DMS53 (cell line): ENCODE measurements at places on chromosomes 11 and 22.

DNA sequence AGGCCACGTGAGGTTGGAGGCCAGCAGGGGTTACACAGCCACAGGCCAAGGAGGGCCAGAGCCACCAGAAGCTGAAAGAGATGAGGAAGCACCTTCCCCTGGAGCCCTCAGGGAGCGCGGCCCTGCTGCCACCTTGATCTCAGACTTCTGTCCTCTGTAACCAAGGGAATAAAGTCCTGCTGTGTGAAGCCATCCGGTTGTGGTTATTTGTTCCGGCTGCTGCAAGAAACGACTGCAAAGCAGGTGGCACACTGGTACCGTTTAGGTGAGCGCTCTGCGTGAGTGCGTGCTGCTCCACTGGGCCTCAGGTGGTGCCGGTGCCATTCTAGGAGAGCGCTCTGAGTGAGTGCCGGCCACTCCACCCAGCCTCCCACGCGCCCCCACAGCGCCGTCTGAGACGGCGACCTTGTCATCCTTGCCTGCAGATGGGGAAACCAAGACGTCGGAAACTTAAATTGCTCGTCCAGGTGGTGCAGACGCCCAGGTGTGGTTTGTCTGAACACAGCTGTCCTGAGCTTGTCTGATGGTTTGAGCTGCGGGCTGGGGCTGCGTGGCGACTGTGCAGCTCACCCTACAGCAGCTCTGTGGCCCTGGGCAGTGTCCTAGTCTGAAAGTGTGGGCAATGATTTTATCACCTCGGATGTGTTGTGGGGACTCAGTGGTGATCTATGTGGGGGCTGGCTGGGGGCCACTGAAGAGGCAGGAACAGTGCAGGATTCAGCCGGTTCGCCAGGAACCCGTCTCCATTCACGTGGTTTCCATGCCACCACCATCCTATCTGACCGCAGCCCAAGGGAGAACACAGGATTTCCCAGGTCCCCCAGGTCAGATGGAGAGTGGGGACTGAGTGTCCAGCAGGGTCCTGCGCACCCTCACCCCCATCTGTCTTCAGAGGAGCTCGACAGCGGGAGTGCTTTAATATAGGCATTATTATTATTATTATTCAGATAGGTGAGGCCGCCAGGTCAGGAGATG lies 4.6 kb upstream of the MRGPRG start:
- peak; percentile 36 for DNase-seq

DNA sequence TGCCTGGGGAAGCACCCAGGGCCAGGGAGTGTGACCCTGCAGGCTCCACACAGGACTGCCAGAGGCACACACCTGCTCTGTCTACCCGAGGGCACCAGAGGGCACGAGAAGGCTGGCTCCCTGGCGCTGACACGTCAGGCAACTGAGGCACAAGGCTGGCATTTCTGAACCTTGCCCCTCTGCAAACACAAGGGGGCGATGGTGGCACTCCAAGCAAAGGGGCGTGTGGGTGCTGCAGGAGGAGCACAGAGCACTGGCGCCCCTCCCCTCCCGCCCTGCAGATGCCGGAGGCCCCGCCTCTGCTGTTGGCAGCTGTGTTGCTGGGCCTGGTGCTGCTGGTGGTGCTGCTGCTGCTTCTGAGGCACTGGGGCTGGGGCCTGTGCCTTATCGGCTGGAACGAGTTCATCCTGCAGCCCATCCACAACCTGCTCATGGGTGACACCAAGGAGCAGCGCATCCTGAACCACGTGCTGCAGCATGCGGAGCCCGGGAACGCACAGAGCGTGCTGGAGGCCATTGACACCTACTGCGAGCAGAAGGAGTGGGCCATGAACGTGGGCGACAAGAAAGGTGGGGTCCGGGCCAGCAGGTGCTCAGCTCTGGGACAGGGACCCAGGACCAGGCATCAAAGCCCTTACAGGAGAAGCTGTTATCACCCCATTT lies 20.8 kb upstream of the TXNRD2 start:
- peak; percentile 85 for DNase-seq

DNA sequence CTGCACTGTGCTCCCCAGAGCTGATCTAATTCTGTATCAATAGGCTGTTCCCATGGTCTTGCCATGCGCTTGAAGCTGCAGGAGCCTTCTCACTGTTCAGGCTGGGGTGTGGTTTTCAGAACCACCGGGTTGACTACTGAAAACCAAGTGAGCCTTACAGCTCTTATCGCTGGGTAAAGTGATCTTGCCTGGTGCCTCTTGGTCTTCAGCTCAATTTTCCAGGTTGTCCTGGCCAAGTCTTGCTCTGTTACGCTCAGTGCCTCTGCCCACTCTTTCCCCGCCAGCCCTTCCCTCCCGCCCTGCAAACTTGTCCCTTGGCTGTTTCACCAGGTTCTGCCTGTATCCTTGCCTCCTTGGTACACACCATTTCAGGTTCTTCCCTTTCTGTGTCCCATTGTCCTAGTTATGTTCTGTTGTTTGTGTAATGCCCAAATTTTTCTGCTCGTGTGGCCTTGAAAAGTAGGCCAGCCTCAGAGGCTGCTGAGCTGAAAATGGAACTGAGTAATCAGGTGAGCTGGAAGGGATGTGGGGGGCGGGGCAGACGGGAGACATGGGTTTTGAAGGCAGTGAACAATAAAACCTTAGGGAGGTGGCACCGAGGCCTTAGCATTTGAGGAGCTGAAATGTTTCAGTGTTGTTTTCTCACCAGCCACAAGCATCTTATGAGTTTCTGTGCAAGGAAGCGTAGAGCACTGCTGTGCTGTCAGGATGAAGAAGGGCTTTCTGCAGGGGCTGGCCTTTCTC lies 11.2 kb downstream of the PEX26 start:
- no peak for DNase-seq

GRCh38 chr11:79201677-79202347 lies 239.0 kb downstream of the TENM4 start:
- DNase-seq = peak; percentile 66

- DNase-seq = peak; percentile 74
Measured at GRCh38 chr22:36455571-36456463, 25.6 kb downstream of the TXN2 start.

GRCh38 chr11:47028195-47029093 lies 91.9 kb downstream of the CSTPP1 start:
- no peak for DNase-seq

GRCh38 chr11:123206791-123207434 lies 11.9 kb upstream of the CLMP start:
- no peak for DNase-seq

GRCh38 chr11:59918987-59919589 lies 19.1 kb upstream of the OOSP1 start:
- DNase-seq = peak; percentile 72

DNA sequence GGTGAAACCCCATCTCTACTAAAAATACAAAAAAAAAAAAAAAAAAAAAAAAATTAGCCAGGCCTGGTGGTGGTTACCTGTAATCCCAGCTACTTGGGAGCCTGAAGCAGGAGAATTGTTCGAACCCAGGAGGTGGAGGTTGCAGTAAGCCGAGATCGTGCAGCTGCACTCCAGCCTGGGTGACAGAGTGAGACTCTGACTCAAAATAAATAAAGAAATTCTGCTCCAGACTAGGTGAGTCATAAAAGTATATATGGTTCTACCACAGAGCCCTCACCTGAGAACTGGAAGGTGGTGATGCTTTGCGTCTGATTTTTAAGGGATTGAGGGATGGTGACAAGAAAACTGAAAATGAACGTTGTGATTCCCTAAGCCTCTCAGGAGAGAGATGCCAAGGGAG lies 58.4 kb downstream of the NTM start:
- peak; percentile 21 for DNase-seq

- DNase-seq = peak; percentile 83
Measured at GRCh38 chr11:79437981-79438630, 2.7 kb downstream of the TENM4 start.

GRCh38 chr11:78931891-78932290 lies 357.2 kb upstream of the NARS2 start:
- peak; percentile 68 for DNase-seq

DNA sequence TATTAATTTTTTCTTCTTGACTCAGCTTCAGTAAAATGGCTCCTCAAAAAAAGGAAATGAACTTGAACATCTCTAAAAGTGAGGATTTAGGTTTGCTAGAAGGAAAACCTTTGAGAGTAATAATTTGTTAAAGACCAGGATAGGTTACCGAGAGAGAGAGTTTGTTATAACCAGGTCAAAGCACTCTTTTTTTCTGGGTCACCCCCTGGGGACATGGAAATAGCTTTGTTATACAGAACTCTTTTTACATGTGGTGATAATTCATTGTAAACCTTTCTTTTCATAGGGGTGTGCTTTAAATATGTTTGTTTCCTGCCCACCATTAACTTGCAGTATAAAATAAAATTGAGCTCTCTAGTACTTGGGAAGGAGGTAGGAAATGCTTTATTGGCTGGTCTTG lies 47.7 kb downstream of the DNAJC24 start:
- DNase-seq = no peak

DNA sequence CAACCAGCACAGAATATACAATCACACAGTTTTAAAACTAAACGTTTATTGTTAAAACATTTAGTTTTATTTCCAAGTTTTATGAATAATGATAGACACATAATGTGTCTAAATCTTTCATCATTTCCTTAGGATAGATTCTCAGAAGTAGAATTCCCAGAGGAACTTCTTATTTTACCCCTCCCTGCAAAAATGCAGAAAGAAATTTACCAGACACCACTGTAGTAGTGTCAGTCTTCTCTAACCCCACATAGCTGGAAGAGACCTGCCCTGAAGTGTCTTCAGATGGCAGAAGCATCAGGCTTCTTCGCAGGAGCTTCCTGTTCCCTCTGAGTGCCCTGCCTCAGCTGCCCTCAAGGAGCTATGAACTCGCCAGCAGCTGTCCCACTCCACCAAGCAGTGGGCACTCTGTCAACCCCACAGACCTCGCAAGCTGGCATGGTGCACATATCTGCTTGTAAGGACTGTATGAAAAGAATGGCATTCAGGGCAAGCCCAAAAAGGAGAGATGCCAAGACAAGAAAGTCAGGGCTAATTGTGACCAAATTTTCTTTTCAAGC lies 28.5 kb upstream of the PAK1 start:
- DNase-seq = no peak

- DNase-seq = no peak
Measured at GRCh38 chr11:14611939-14612338, 31.7 kb upstream of the PDE3B start.

DNA sequence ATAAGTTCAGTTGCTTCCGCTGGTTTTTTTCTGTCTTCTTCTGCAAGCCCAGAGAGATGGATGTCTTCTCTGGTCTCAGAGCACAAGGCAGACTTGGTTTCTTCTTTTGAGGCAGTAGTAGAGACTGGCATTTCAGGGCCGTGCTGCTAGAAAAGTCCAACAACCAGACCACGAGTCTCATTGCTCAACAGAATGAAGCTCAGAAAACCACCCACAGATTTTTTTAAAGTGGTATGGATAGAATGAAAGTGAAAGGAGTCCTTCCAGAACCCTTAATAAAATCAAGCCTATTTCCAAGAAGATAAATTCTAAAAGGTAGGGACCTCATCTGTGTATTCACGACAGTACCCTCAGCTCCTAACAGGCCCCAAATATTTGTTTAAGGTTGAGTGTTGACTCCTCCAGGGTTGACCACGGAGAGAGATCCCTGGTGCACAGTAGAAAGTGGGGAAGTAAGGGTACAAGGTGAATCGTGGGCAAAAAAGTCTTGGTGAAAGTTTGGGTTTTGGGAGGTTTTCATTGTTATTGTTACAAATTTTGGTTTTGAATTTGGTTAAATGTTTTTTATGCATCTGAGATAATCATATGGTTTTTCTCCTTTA lies 43.6 kb upstream of the DDX6 start:
- DNase-seq = peak; percentile 24

DNA sequence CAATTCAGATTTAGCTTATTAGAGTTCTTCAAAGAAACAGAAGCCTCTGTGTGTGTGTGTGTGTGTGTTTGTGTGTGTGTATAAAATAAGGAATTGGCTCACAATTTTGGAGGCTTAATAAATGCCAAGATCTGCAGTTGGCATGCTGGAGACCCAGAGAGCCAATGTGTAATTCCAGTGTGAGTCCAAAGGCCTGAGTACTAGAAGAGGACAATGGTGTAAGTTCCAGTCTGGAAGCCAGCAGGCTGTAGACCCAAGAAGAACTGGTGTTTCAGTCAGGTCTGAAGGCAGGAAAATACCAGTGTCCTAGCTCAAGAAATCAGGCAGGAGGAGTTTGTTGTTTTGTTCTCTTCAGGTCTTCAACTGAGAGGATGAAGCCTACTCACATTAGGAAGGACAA lies 20.0 kb downstream of the TMEM135 start:
- no peak for DNase-seq

DNA sequence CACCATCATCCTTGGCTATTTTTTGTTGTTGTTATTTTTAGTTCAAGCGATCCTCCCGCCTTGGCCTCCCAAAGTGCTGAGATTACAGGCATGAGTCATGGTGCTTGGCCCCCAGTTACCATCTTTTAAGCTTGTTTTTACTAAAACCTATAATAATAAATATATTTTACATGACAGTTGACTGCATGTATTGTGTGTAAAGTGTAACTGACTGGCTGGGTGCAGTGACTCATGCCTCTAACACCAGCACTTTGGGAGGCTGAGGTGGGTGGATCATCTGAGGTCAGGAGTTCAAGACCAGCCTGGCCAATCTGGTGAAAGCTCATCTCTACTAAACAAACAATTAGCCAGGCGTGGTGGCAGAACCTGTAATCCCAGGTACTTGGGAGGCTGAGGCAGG lies 386.2 kb downstream of the TENM4 start:
- peak; percentile 62 for DNase-seq

DNA sequence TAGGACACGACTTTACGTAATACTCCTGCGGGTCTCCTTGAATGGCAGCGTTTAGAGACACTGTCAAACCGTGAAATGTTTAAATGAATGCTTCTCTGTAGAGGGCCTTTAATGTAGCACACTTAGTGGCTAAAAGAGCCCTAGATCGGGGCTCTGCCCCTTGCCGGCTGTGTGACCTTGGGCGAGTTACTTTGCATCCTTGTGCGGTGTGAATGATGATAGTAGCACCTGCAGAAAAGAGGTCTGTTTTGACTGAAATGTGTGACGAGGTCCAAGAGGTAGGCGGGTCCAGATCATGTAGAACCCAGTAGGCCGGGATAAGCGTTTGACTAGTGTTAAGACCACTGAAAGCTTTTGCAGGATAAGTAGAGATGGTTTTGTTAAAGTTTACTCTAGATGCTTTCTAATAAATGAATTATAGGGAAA lies 866 bp downstream of the MED17 start:
- DNase-seq = peak; percentile 62
